Stimulated activated CD4-positive, alpha-beta T cell treated with anti-CD3 and anti-CD28 coated beads, Interleukin-4, amount 100 ng/mL, for 1 hour (primary cell): ENCODE measurements at places on chromosomes 12 and 14.

GRCh38 chr12:85424581-85425348, 144.7 kb downstream of the ALX1 start:
- DNase-seq, result no peak

DNA sequence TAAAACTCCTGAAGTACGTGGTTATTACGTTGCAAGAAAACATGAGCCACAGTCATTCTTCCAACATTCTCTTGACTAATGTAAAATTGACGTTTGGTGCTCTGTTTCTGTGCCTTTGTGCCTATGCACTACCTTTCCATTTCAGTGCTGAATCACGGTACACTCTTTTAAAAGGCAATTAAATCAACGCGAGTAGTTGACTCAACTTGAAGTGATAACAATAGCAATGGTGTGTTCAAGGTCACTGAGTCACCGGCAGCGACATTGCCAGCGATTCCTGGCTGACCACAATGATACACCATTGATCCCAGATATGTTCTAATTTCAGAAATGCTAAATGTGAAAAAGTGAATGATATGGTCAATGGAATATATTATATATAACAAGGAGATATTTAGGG, 17.8 kb downstream of the AK7 start:
- no peak for DNase-seq

DNA sequence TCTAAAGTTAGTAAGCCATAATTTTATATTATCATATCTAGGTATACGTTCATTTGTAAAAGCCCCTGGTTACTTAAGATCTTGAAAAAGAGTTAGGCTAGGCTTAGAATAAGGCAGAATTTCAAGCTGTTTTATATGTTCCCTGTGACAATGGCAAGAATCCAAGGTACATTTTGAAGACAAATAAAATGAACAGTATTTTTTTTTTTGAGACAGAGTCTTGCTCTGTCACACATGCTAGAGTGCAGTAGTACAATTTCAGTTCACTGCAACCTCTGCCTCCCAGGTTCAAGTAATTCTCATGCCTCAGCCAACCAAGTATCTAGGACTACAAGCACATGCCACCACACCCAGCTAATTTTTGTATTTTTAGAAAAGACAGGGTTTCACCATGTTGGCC, 139.2 kb downstream of the DUSP6 start:
- DNase-seq, result no peak

- no peak for DNase-seq
These were observed 37.0 kb downstream of the SYNE3 start for GRCh38 chr14:95479494-95479893.
